Amniotic stem cell (primary cell): ENCODE measurements at places on chromosomes 6 and 20.

GRCh38 chr6:108476847-108477430 is 83.8 kb upstream of the FOXO3 start:
- no peak for DNase-seq

- DNase-seq = no peak
Observed at GRCh38 chr20:8948442-8949020, 120.4 kb upstream of the PLCB4 start.

DNA sequence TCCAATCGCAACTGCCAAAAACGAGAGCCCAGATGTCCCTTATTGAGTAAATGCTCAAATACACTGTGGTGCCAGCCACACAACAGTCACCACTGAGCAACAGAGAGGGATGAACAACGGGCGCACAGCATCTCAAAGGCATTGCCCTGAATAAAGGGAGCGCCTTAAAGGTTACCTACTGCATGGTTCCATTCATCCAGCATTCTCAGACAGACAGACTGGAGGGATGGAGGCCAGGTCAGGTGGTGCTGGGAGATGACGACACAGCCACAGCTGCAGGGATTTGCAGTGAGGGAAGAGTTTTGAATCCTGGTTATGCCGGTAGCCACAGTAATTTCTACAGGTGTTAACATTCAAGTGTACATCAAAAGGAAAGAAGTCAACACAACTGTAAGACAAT is 615.5 kb upstream of the AGPAT4 start:
- no peak for DNase-seq

DNA sequence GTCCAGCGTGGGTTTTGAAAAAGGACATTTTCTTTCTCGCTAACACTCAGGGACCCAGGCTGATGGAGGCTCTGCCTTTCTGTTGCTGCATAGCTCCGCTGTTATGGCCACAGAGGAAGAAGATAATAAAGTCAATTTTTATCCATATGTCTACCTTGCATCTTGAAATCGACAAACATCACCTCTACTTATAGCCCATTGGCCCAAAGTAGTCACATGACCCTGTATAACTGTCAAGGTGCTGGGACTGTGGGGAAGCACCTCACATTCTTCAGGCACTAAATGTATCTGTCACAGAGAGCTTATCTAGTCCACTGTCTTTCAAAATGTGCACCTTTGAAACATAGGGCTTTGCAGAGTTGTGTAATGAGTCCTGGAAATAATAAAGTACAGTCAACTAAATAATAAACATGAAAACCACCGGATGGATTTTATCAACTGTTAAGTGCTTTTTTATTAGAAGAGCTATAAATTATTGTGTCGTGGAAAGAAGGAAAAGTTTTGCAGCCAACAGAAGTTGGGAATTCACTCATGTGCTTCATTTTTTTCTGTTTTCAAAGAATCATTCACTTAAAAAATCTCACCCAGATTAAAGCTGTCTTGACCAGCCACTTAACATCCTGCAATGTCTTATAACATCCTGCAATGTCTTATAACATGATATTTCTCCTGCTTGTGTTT is 47.7 kb upstream of the RCAN2 start:
- no peak for DNase-seq

- no peak for DNase-seq
Observed at GRCh38 chr20:63734111-63734945, 2.1 kb upstream of the LIME1 start.

- no peak for DNase-seq
Observed at GRCh38 chr6:157693867-157694266, 129.2 kb upstream of the SNX9 start.

- no peak for DNase-seq
Observed at GRCh38 chr20:50405915-50406609, 104.1 kb upstream of the PTPN1 start.

DNA sequence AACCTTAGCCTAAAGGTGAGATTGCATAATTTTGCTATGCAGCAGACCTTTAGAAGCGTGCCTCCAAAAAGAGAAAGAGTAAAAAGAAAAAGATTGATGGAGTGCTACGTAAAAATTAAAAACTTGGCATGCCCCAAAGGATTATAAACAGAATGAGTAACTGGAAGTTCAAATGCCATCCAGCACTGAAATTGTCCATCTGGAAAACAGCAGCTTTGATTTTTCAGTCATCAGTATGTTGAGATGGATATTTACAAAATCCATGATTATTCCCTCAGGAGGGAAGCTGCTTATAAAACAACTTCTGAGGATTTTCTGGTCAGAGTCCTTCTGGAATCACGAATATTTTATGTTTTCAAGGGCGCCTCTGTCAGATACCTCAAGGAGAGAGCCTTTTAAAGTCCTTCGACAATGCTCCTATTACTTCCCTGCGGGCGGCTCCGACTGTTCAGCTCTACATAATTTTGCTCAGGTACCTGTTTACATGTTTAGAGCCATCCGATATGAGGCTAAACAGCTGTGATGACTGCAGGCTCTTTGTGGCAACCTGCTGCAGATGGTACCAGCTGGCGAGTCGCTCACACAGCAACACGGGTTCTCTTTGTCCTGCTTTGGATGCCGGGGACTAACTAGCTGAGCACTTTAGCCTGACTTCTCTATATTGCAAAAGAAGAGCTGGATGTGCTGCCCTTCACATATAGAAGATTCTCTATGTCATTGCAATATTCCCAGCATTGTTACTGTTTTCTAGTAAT is 83.3 kb downstream of the RCAN2 start:
- no peak for DNase-seq

DNA sequence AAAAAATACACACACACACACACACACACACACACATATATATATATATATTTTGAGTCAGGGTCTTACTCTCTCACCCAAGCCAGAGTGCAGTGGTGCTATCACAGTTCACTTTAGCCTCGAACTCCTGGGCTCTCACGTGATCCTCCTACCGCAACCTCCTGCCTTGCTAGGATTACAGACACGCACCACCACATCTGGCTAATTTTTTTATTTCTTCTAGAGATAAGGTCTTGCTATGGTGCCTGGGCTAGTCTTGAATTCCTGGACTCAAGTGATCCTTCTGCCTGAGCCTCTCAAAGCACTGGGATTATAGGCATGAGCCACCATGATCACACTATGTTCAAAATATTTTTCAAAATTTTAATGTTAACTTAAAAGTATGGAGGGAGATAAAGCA is 43.5 kb downstream of the NUP153 start:
- no peak for DNase-seq

DNA sequence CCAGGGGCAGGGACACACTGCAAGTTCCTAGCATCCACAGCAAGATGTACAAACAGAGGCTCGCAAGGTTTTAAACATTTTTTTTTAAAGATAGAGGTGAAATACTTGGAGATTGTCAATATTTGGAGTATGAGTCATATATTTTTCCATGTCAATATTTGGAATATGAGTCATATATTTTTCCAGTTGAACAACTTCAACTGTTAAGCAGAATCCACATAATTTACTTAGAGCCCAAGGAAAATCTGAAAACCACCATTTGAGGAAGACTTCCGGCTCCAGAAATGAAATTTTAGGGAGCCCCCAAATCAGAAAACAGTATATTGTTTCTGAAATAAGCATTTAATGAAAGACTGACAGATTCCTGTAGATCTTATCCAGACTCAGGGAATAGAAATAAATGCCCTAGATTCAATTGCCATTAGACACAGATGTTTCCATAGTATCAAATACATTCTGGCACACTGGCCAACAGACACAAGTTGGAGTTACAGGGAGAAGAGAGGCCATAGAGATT is 51.6 kb upstream of the FAM184A start:
- DNase-seq = no peak

- DNase-seq = no peak
Observed at GRCh38 chr6:44960898-44961297, 367.2 kb upstream of the RUNX2 start.

GRCh38 chr20:57400821-57401564 is 9.8 kb downstream of the RBM38 start:
- DNase-seq = no peak

GRCh38 chr20:4230651-4231050 is 215.3 kb upstream of the RNF24 start:
- DNase-seq = no peak

- DNase-seq = no peak
Observed at GRCh38 chr6:3841066-3841454, 8.1 kb upstream of the FAM50B start.

- no peak for DNase-seq
Observed at GRCh38 chr6:136524936-136525413, 25.2 kb downstream of the MAP7 start.

- no peak for DNase-seq
Observed at GRCh38 chr6:29014729-29015608, 9.9 kb upstream of the ZNF311 start.

- no peak for DNase-seq
Observed at GRCh38 chr6:152273638-152274037, 363.5 kb downstream of the SYNE1 start.

DNA sequence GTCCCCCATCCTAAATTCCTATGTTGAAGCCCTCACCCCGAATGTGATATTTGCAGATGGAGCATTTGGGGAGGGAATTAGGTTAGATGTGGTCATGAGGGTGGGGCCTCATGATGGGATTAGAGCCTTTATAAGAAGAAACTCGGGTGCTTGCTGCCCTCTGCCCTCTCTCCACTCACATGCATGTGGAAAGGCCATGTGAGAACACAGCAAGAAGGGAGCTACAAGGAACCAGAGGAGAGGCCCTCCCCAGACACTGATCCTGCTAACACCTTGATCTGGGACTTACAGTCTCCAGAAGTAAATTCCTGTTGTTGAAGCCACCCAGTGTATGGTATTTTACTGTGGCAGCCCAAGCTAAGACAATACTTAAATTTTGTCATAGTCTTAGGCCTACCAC is 69.6 kb upstream of the TULP1 start:
- no peak for DNase-seq

- DNase-seq = no peak
Observed at GRCh38 chr6:167662881-167663205, 163.9 kb upstream of the AFDN start.

- no peak for DNase-seq
Observed at GRCh38 chr6:148808786-148809304, 62.0 kb downstream of the UST start.

DNA sequence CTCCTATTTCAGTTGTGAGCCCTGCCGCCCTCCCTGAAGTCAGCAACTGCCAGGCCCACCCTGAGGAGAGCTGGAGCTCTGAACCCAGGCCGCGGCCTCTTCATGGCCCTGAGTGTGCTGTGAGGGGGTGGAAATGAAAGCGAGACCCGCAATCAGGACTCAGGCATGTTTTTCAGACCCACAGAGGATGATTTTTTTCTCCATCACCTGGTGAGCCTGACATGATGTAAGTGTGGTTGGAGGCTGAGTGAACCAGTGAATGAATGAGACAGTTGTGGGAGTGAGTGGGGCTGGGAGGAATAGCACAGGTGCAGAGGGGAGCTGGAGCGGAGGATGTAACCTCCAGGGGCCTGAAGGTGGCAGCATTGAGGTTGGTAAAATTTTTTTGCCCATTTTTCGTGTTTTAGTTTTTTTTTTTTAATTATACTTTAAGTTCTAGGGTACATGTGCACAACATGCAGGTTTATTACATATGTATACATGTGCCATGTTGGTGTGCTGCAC is 18.3 kb downstream of the RAET1L start:
- DNase-seq = no peak

DNA sequence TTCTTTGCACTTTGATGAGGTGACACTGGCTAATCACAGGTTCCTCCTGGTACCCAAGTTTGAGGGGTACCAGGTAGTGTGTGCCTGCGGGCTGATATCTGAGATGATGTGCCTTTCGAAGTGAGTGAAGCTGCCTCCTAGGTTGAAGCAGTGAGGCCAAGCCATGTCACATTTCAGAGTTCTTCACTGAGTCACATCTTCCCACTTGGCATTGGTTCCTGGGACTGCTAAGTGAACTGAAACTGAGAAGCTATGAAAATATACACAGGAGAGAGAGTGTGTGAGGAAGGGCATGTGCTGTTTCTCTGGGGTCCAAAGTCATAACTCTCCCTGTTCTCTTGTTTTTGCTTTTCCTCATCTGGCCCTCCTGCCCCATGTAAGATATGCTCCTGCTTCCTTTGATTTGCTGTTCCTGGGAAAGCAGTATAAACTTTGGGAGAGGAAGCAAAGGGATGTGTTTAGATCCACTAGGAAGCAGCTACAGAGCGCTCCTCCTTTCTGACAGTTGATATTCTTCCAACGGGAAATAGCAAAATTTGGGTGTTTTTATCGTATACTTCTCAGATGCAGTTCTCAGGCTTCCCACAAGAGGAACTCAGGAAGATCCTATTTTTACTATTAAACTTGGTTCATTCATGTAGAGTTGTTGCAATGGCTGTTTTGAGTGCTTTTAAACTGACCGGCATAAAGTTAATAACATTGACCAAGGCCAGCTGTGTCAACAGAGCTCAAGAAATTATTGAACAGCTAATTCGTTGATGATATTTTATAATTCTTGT is 153.7 kb downstream of the MOXD1 start:
- DNase-seq = no peak

GRCh38 chr20:57810511-57811373 is 100.9 kb upstream of the PMEPA1 start:
- no peak for DNase-seq

GRCh38 chr6:108884211-108885059 is 36.2 kb downstream of the ARMC2 start:
- DNase-seq = no peak

GRCh38 chr20:6530779-6531315 is 236.6 kb upstream of the BMP2 start:
- DNase-seq = no peak

DNA sequence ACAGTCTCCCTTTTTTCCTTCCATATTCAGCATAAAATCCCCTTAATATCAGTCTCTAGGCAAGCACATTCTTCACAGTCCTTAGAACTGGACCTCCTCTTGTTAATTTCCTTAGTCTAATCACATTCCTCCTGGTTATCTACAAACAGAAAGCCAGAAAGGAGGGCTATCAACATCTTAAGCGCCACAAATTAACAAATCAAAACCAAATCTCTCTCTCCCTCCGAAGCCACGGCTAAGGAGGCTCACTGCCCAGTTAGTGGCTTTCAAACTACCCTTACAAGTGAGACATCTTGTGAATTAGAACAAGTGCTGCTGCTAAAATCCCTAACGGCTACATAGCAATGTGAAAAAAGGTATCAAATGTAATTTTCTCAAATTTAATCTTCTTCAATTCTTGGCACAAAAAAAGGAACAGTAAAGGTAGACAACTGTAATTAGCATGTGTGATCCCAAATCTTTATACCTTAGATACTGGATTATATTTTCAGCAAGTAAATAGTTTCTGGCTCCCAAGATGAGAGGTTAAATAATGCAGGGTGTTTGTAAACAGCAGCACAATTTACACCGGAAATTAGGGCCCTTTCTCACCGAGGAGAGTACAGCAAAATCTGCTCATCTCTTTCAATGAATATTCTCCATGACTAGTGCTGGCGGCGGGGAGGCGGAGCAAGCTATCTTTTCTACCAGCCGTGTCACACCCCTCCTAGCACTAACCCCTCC is 1.4 kb upstream of the TRIM39 start:
- DNase-seq = peak; percentile 29

DNA sequence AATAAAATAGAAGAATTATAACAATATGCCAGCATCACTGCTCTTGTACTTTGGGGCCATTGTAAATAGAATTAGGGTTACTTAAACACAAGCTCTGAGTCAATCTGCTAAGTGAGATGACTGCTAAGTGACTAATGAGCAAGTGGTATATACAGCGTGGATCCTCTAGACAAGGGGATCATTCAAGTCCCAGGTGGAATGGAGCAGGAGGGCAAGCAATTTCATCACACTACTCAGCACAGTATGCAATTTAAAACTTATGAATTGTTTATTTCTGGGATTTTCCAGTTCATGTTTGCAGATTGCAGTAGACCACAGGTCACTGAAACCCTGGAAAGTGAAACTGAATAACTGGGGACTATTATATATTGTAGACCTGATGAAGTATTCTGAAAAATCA is 235.3 kb downstream of the BTBD3 start:
- DNase-seq = no peak
